ENCODE measurements at places on chromosomes 7 and 10.

DNA sequence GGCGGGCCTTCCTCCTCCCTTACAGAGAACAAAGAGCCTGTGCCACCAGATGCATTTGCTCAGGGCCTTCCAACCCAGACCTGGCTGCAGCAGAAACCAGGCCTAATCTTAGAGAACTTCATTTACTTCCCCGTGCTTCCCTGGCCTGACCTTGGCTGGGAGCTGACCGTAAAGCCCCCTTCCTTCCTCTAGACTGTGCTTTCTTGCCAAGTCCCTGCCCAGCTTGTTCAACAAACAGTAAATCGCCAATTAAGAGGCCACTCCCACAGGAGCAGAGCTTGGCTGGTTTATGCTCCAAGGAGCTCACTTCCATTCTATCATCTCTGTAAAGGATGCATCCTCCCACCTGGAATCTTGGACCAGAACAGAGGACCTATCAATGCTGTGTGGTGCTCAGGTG, 110.9 kb downstream of the COL13A1 start:
- DNase-seq = no peak

DNA sequence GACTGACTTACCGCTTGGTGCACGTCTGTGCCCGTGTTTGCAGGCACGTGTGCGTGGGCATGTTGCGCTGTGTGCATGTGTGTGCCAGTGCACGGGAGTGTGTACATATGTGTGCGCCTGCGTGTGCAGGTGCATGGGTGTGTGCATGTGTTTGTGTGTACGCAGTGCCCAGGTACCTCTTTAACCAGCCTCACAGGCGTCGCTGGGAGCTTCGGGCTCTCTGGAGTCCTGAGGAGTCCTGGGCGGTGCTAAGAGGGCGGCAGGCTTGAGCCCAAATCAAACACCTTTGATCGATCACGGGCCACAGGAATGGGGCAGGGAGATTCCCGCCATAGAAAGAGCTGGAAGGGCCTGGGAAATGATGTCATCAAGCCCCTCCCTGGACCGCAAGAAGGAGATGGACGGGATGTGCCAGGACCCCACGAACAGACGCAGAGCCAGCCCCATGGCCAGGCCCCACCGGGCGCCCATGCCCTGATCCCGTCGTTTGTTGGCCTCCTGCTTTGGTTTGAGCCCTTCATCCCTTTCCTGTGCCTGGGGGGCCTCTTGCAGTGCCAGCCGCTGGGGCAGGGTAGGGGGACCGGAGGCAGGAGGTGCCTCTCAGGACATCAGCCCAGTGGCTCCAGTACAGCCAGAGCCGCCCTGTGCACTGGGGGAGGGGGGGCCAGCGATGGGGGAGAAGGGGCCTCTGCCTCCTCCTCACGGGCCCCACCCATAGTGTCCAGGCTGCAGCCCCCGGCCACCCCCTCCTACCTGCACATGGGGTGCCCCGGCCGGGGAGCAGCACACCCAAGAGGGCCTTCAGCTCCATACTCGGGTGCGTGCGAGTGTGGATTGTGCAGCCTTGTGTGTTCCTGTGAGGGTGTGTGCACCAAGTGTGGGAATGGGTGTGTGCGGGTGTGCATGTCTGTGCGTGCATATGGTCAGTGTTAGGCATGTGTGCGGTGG, 5.8 kb downstream of the KNDC1 start:
- no peak for DNase-seq

DNA sequence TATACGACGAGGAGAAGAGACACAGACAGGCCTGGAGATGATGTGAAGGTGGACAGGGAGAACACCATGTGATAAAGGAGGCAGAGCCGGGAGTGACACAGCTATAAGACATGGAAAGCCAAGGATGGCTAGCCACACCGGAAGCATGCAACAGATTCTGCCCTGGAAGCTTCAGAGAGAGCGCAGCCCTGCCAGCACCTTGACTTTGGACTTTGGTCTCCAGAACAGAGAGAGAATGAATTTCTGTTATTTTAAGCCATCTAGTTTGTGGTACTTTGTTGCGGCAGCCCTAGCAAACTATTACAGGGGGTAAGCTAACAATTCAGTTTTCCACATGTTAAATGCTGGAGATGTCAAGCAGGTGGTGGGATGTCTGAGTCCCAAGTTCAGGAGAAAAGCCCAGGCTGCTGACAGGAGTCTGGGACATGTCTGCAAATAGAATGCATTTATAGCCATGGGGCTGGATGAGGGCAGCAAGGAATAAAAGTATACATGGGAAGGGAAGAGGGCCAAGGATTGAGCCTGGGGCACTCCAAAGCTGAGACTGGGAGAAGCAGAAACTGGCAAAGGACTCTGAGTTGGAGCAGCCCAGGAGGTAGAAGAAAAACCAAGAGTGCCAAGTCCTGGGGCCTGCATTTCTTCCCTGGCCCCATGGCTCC, 65.1 kb downstream of the ATXN7L1 start:
- DNase-seq = no peak

DNA sequence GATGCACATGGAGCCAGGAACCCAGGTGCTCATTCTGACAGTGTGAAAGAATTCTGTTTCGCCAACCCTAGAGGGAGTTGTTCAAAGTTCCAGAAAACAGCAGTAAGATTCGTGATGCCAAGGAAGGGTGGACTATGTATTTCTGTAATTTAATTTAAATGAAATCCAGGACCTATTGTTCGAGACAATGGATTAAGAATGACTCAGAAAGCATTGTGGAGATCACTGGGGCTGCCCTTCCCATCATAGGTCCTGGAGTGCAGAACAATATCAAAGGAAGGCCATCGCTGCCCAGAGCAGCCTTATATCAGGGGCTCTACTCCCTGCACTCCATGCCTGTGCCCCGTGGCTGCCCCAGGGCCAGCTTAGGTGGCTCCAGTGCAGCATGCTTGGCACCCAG, 32.1 kb upstream of the CALD1 start:
- DNase-seq = peak; percentile 56

DNA sequence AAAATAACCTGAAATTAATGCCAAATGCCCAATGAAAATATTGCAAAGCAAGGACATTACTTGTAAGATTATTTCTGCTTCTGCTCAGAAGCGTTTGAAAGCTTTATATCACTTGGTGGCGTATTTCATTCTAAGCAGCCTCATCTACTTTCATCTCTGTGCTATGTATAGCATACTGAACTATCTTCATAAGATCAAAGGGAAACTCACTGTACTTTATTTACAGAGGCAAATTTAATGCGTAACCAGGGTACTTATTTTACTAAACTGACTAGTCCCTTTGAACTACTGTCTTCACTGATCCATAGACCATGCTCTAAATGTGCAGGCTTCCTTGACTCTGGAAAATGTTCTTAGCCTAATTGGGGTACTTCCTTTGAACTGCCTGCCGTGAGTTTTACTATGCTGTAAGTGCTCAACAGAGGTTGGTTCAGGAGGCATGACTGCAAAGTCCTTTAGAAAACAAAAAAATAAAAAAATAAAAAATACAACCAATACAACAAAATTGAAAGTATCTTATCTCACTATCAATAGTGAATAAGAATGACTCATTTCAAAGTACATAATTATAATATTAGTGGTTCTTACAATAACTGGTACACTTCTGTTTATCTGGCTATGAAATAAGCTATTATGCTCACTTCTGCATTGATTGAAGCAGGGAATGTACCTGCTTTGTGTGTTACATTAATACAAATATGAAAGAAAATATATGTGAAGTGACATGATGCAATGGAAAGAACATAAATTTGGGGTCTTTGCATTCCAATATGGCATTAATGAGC, 41.0 kb upstream of the TSPAN12 start:
- DNase-seq = no peak

- peak; percentile 47 for DNase-seq
Observed at GRCh38 chr7:155674556-155674955, 30.1 kb downstream of the RBM33 start.

DNA sequence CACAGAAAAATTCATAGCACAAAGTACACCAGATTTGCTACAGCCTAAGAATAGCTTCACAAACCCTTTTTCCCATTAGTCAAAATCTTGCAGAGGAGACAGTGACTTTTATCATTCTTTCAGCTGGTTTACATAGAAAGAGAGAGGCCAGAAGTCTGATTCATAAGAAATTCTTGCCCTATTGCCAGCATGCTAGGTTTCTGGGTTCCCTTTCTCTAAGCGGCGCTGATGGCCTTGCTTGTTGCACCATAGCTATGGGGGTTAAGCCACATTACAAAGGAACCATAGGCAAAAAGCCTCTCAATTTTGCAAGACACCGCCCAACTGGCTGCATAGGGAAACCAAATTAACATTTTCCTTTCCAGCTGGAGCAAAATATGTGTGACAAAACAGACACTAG, 87.4 kb downstream of the ZNF467 start:
- DNase-seq = peak; percentile 85

DNA sequence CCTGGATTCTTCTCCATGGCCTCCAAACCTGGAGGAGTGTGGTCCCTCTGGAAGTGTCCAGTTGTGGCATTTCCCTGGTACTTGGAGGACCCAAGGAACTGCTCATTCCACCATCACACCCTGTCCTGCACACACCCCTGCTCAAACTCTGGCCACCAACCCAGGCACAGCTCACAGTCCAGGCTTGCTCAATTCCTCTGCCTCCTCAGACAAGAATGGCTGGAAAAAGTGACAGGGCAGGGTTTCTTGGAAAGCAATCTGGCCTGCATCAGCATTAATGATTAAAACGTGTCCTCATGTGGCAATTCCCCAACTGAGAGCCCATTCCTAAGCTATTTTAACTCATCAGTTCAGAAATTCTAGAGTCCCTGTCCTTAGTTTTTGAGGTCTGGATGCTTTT, 17.2 kb upstream of the TPST1 start:
- DNase-seq = peak; percentile 65

- no peak for DNase-seq
Observed at GRCh38 chr7:106222545-106222944, 62.2 kb downstream of the NAMPT start.

DNA sequence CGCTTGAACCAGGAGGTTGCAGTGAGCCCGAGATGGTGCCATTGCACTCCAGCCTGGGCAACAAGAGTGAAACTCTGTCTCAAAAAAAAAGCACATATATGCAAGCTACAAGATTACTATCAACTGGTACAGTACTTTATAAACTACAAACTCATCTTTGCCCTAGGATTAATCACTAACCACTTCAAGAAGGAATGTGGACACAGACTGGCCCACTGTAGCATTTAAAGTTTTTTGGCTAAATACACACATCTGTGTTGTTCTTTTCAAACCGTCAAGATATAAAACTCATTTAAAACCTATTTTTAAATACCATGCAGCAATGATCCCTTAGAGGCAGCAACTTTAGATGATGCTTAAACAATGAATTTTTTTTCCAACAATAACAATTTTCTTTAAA, 205.4 kb downstream of the IMMP2L start:
- DNase-seq = no peak
